Renal cortical epithelial cell (primary cell): ENCODE measurements at places on chromosomes 11 and 22. TPM values are rescaled to one million over a fixed set of nuclear protein-coding genes. Genes with fewer than 3 reads are reported as not detected.
A peak's percentile ranks its signal among the peaks of the same experiment; 100 is the strongest.

- DNase-seq: peak; percentile 84
Measured at GRCh38 chr22:46758867-46759290, 3.6 kb upstream of the TBC1D22A start.

GRCh38 chr11:10943968-10944367 lies 86.1 kb upstream of the ZBED5 start:
- no peak for DNase-seq

- peak; percentile 97 for DNase-seq
Measured at GRCh38 chr22:35749808-35750207, 32.1 kb downstream of the APOL5 start.

DNA sequence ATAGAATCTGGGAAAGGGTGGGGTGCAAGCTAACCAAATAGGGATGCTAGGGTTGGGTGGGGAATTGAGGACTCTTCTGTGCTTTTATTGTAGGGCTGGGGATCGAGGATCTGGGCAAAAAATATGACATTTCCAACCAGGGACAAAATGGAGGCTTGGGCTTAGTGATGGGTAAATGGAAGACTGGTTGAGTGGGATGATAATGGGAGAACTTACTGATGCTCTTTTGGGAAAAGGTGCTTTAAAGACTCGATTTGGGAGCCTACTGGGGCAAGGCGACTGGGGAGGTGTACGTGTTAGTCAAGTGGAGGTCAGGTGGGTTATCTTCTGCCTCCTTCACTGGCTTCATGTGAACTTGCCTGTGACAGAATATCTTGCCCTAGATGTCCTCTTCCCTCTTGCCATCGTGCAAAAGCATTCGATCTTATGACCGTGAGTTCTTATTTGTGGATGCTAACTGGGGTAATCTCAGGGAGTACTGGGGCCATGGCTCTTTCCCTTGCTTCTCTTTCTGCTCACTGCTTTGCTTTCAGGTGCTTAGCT lies 10.4 kb upstream of the RBM4 start:
- DNase-seq: no peak

DNA sequence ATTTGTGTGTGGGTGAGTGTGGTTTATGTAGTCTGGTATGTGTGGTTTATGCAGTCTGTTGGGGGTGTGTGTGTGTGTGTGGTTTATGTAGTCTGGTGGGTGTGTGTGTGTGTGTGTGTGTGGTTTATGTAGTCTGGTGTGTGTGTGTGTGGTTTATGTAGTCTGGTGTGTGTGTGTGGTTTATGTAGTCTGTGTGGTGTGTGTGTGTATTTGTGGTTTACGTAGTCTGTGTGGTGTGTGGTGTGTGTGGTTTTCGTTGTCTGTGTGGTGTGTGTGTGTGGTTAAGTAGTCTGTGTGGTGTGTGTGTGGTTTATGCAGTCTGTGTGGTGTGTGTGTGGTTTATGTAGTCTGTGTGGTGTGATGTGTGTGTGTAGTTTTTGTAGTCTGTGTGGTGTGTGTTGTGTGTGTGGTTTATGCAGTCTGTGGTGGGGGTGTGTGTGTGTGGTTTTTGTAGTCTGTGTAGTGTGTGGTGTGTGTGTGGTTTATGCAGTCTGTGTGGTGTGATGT lies 26.2 kb upstream of the PARVG start:
- DNase-seq: peak; percentile 78

- DNase-seq: no peak
Measured at GRCh38 chr11:68066742-68067141, 27.9 kb downstream of the TCIRG1 start.

DNA sequence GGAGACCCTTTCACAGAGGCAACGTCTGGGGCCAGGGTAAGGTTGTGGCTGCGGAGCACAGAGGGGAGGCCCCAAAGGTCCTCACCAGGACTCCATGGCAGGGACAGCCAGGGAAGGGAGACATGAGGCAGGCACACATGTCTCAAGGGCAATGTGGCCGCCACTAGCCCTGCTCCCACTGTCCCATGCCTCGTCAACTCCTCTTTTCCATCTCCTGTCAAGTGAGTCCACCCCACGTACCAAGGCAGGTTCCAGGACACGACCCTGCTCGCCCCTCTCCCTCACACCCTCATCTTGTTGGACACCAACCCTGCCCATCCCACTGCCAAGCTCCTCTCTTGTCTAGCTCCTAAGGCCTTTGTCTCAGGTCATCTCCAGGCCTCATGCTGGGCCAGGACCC lies 73.2 kb downstream of the RRM1 start:
- no peak for DNase-seq

DNA sequence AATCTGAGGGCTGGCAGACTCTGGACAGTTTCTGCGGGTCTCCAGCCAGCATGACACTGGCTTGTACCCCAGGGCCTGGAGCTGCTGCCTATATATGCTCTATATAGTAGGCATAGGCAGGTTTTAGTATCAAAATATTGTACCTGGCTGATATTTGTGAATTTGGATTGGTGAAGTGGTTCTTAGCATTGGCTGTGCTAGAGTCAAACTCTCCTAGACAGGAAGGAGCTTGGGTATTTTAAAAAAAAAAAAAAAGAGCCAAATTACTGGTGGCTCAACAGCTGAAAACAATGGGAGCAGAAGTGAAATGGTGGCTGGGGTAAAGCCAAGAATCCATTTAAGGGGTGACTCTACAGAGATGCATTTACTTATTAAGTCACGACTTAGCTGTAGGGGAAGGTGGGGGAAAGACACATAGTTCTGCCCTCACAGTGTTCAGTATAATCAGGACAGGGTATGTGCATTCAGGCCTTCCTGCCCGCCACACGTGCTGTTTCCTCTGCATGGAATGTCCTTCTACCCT lies 11.0 kb upstream of the MTFP1 start:
- DNase-seq: no peak

GRCh38 chr11:59761993-59762392 lies 6.8 kb downstream of the STX3 start:
- DNase-seq: no peak

DNA sequence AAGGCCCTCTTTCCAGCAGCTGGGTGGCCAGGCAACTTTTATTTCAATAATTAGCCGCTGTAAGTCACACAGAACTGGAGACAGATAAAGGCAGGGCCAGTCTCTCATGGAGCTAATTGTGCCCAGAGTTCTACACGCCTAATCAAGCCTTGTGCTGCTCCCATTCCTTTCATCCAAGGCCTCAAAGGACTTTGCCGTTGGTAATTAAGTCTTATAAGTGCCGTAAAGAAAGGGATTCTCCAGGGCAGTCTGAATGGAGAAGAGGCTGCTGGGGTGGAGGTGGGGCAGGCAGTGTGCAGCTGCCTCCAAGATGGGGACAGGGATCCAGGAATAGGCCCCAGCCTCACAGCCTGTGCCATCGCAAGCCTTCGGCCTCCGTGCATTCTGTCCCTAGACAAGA lies 357.9 kb downstream of the TENM4 start:
- no peak for DNase-seq

GRCh38 chr11:19380375-19380774 lies 139.6 kb upstream of the E2F8 start:
- peak; percentile 92 for DNase-seq

GRCh38 chr11:19844806-19845205 lies 132.2 kb downstream of the NAV2 start:
- DNase-seq: no peak

DNA sequence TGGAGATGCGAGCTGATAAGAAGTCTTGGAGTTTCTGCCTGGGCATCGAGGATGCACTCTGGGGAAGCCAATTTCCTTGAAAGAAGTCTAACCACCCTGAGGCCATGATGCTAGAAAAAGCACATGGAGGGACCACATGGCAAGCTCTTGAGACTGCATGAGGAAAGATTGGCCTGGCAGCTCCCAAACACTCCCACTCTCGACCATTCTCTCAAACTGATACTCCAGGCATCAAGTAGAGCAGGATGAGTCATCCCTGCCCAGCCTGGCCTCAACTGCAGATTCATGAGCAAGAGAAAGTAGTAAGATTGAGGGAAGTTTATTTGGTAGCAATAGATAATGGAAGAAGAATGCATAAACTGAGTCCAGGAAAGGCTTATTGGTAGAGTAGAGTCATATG lies 194.3 kb downstream of the KIF18A start:
- DNase-seq: peak; percentile 56

Gene CNTF
- 0.35 and 1.6 TPM in 2 replicates for total RNA-seq

Gene CCDC88B
- total RNA-seq: 0.55 and 2.4 TPM in 2 replicates

Gene NXPE4
- total RNA-seq: not detected in 2 replicates

Gene PKDREJ
- total RNA-seq: not detected in 2 replicates

Gene OR51A7
- total RNA-seq: not detected in 2 replicates
